ENCODE measurements at places on chromosomes 12 and 14. TPM values are rescaled to one million over a fixed set of nuclear protein-coding genes. Genes with fewer than 3 reads are reported as not detected.

Gene NRL
- 8.2 TPM for polyA plus RNA-seq

Gene NRXN3
- polyA plus RNA-seq: 3.9 TPM

Gene SALL2
- 5.5 TPM for polyA plus RNA-seq

Gene RNF31
- 71.0 TPM for polyA plus RNA-seq

Measured in testis (tissue), 5 donors.